ENCODE measurements at places on chromosomes 12 and 14. TPM values are rescaled to one million over a fixed set of nuclear protein-coding genes. Genes with fewer than 3 reads are reported as not detected.

DNA sequence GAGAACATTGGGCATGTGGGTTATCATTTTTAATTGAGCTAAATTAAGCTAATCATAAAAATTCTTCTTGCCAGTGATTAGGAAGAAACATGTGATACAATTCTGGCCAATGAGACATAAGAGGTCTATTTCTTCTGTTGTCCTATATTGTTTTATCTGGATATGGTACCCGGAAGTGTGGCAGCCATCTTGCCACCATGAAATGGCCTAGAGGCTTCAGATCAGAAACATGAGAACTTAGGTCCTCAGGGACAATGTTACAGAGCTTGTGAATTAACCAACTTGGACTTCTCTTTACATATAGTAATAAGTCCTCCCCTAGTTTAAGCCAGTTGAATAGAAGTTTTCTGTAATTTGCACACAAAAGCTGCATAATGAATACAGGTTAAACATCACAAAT is 30.5 kb downstream of the MBIP start:
- peak; percentile 55 for DNase-seq

Gene KCNH3
- total RNA-seq, result not detected

DNA sequence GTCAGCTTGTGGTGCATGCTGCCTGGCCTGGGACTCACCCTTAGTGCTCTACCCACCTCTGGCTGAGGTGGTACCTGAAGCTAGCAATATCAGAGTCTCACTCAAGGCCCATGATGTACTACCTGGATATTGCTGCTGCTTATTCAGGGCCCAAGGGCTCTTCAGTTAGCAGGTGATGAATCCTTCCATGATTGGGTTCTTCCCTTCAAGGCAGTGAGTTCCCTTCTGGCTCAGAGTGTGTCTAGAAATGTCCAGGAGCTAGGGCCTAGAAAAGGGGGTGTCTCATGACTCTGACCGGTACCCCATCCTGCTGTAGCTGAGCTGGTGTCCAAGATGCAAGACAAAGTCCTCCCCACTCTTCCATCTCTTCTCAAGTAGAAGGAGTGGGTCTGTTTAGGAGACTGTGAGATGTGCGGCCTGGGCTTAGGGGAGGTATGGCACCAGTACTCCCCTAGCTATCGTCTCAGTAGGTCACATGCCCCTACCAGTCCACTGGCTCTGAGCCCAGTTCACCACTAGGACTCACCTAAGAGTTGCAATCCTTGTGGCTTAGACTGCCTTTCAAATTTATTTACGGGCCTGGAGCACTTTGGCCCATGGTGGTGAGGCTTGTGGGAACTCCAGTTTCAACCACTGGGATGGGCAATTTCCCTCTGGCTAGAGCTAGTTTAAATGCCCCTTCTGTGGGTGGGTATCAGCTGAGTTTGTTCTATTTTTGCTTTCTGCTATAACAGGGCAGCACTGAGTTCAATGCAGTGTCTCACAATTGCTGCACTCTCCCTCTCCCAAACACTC is 12.2 kb downstream of the PRORP start:
- DNase-seq, result peak; percentile 40

GRCh38 chr12:46388427-46389021 is 16.0 kb upstream of the SLC38A2 start:
- DNase-seq, result peak; percentile 83

GRCh38 chr14:38727731-38728130 is 375.3 kb downstream of the SEC23A start:
- DNase-seq, result no peak

Gene TMCC3
- total RNA-seq, result 0.82 TPM

Gene OASL
- 1.4 TPM for total RNA-seq

DNA sequence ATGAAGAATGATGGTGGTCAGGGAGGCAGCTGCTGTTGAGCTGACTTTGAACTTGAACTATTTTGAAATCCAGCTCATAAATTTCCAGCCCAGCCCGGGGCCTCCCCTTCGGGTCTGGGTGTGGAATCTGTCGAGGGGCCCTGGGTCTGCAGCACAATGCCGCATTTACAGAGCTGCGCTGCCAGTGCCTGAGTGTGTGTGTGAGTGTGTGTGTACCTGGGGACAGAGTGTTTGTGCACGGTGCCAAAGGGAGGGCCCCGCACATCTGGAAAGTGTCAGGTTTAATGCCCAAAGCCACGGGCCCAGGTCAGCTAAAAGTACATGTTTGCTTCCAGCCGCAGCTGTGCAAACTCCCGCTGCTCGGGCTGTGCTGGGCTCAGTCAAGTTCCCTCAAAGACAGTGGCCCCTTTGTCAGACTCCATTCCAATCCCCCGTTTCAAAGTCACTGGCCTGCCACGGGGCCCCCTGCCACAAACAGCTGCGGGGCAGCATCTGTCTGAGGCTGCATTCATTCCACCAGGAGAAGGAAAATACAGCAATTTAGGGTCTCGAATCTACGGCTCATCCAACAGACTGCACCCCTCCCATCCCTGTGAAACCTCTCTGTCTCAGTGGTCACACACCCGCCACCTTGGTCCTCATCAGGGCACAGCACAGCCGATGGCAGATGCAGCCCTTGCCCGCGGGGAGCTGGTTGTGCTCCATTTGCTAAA is 16.3 kb upstream of the RFLNA start:
- no peak for DNase-seq

Gene PARPBP
- total RNA-seq, result 13.7 TPM

Gene ASB2
- total RNA-seq, result 0.69 TPM

Gene TSHR
- total RNA-seq, result not detected

GRCh38 chr12:15899282-15899870 is 11.8 kb upstream of the DERA start:
- peak; percentile 71 for DNase-seq

GRCh38 chr12:96452261-96452922 is 37.0 kb upstream of the CFAP54 start:
- DNase-seq, result no peak

DNA sequence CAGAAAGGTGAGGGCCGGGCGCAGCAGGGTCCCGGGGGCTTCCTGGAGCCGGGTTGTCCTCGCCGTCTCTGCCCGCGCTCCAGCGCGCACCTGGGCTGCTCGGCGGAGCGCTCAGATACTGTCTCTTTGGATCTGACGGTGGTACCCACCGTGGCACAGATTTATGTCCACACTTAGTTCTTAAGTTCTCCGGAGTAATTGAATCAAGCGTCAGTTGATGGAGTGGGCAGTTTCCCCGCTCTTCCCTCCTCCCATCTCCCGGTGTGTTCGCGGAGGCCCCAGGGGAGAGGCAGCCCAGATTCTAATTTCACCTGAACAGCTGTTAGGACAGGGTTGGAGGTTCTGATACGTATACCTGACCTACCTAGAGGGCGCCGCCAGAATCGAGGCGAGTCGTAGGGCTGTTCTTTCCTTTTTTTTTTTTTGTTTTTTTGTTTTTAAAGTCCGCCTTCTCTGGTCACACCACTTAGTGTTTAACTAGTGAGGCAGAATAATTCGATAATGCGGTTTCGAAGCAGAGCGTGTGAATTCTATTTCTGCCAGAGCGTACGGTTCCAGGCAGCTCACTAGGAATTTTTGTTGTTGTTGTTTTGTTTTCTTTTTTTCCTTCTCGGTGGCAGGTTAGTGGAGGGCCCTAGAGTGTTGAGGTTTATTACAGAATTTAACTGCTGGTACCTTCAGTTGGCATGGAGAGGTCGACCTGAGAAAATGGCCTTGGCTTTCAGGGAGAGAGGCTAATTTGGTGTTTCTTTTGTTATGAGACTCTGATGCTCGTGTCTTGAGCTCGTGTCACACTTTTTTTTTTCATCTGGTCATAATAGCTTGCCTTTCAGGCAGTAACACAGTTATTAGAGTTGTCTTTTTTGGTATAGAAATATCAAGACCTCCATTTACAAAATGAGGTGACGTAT is 22.3 kb upstream of the GNS start:
- no peak for DNase-seq

DNA sequence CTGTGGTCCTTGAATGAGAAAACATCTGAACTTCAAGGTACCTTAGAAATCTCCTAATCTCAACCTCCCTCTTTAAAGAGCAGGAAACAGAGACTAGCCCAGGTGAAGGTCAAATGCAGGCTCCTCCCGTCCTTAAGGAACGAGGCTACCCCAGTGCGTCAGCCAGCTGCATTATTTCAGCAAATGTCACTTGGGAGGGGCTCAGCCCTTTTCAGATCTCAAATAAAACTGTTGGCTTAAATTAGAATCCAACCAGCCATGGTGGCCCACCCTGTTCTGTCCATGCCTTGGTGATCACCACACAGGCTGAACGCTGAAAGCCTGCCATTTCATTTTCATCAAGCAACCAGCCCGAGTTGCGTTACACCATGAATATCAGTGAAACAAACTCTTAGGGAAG is 7.0 kb downstream of the SYNE3 start:
- no peak for DNase-seq

GRCh38 chr14:61822458-61822857 is 60.2 kb downstream of the SNAPC1 start:
- no peak for DNase-seq

DNA sequence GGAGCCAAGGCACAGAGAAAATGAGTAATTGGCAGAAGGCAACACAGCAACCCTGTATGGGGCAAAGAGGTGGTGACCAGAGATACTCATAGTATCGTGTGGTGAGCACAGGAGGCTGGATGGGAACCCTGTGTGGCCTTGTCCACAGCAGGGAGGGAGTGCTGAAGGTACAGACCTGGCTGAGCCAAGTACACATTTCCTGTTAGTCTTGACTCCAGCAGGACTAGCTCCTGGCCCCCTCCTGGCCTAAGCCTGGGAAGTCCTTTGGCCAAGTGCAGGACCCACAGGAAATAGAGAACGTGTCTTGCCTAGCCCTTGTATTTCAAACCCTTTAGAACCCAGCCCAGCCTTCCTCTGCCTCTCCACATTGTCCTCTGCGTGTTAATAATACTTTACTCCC is 289.8 kb upstream of the PWP1 start:
- no peak for DNase-seq

GRCh38 chr14:89330236-89331002 is 86.6 kb downstream of the FOXN3 start:
- DNase-seq, result no peak

GRCh38 chr12:46657453-46658411 is 168.1 kb downstream of the SLC38A4 start:
- no peak for DNase-seq

DNA sequence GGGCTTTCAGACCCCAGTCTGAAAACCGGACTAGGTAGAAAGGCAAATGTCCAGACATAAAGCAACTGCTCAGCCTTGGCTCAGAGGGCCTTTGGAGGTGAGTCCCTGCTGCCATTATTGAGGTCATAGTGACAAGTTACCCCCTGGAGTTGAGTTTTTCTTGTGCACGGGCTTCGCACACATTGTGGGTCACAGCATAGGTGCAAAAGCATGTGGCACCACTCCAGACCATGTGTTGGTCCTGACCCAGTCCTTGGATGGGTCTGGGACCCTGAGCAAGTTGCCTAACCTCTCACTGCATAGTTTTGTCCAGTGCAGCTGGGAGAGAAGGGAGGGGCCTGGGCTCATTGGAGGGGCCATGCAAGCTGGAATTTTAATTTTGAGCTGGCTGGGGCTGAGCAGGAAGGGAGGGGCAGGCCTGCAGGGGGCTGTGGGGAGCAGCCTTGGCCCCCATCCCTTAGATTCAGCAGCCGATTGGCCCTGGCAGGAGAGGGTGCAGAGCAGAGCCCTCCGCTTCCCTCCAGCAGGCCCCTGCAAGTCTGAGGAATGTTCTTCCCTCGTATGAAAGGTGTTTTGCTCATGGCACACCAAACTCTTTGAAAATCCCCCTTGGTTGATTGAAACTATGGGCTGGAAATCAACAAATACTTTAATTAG is 4.2 kb upstream of the KRT5 start:
- no peak for DNase-seq

GRCh38 chr14:104085889-104086201 is 345 bp downstream of the ASPG start:
- DNase-seq, result no peak

DNA sequence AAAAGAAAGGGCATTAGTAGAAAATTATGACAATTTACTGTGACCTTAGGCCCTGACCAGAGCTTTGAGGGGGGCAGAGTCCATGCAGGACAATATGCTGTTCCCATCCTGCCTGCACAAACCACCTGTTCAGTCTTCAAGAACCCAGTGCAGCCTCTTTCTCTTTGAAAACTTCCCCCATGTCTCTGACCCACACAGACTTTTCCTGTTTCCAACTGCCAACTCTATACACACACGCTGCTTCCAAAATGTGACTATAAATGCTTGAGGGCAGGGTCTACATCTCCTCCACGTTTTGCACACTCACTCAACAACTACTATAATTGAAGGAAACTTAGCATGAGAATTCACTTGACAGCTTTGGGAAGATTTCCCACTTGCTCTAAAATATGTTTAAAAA is 36.6 kb upstream of the SYCP3 start:
- no peak for DNase-seq

DNA sequence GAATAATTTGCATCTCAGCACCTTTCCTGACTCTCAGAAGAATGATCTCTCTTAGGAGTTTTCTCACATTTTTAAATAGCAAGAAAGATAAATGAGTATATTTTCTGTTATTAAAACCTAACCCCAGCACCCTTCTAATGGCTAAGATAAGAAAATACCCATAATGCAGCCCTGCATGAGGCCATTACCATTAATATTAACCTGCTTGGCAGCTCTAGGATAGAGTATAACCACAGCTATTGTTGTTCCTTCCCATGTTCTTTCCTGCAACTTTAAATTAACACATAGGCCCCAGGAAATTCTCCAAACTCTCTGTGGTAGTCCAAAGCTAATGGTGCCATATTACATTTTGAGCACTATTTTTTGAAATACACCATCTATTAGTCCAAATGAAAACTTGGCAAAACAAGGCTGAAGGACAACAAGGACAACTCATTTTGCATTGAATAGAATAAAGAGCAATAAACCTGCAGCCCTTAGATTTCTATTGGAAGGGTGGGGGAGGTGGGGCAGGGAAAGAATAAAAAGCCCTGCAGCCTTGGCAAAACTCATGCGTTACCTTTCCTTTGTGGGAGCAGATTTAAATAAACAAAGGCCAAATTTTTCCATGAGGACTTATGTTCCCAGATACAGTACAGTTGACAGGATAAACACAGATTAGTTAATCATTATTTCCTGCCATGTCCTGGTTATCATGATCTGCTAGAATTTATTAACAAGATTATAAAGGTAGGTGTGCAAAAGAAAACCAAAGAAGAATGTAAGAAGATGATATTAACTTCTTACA is 46.9 kb downstream of the BTG1 start:
- no peak for DNase-seq
